Left cardiac atrium (tissue), 4 donors: ENCODE measurements at places on chromosomes 12 and 14. TPM values are rescaled to one million over a fixed set of nuclear protein-coding genes. Genes with fewer than 3 reads are reported as not detected.
A peak's percentile ranks its signal among the peaks of the same experiment; 100 is the strongest.

DNA sequence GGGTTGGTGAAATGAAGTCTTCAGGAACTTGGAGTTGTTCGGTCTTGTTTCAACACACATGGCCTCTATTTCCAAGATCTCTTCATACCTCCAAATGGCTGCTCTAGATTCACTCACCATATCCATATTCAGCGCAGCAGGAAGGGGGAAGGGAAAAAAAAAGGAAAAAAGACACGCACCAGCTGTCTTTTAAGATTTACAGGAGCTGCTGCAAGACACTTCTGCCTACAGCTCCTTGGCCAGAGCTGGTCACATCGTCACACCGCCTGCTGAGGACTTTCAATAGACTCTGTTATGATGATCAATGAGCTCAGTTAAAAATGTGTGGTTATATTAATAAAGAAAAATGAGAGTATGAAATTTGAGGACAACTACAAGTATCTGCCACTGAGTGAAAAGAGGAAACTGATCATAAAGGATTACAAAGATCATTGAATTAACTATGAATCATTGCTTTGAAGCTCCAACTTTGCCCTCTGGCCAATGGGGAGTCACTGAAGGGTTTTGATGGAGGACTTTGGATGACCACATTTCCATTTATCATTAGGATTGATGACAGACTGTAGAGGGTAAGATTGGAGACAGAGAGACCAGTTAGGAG is 182.1 kb upstream of the HMGA2 start:
- DNase-seq, result no peak

DNA sequence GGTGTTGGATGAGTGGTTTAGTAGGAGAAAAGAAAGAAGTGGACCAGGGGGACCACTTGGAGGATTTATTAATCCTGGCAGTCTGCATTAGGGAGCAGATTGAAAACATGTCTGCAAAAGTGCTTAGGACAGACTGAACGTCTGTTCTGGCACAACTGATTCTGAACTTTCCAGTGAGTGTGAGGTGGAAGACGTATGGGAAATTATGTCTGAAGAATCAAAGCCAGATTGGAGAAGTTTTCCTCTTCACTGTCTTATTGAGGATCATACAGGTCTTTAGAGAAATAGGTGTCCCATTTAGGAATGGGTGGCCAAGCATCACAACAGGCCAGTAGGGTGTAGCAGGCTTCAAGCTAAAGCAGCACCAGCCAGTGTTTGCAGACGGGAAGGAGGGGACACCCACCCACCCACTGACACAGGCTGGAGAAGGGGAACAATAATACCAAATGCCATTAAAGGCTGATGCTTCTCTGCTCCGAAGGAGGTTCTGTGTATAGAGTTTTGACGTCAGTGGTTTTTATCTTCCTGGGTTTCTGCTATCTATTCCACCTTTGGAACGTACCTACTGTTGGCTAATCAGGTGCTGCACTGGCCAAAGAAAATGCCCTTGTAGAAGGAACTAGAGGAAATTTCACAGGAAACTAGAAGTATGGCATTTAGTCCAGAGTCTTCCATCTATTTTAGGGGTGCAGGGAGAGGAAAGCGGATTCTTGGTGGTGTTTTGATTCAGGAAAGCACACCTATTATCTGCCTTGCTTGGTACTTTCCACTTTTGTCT is 1.8 kb downstream of the SRRM4 start:
- DNase-seq, result no peak

- no peak for DNase-seq
Observed at GRCh38 chr14:35934499-35934898, 108.4 kb downstream of the BRMS1L start.

DNA sequence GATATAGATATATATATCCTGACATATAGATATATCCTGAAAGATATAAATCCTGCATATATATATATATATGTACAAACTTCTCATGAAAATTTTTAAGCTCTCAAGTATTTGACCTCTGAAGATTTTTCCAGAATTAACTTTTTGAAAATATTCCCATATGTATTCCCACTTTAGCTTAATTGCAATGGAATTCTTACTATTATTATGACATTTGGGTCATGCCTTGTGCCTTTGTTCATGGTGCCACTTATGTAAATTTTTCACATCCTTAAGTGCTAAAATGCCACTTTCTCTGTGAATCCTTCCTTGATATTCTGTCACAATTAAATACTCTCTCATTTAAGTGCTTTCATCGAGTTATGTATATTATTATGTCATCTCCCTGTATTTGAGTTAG is 398.2 kb upstream of the SEL1L start:
- no peak for DNase-seq

- peak; percentile 57 for DNase-seq
Observed at GRCh38 chr14:34331728-34332623, 130.1 kb downstream of the SPTSSA start.

DNA sequence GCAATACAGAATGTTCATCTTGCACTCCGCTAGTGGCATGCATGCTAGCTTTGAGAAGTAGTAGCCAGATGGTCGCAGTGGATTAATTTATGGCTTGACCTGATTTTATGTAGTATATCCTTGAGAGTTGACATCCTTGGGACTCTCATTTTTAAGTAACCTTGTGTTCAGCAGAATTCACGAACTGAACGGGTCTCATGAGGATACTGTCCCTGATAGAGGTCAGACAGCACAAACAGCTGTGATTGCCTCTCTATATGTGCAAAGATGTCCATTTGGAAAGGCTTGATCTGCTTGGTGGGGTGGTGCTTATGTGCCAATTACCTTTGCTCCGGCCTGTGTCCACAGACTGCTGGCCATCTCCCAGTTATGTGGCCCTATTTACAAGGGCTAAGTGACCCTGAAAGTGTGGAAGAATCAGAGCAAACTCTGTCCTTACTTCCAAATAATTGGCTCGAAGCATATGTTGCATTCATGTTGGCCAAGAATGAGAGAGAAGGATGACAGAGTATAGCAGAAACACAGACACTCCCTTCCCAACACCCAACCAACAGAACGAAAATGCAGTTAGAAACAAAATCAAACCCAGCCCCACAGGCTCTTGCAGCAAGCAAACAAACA is 167.1 kb downstream of the CRADD start:
- DNase-seq, result no peak

DNA sequence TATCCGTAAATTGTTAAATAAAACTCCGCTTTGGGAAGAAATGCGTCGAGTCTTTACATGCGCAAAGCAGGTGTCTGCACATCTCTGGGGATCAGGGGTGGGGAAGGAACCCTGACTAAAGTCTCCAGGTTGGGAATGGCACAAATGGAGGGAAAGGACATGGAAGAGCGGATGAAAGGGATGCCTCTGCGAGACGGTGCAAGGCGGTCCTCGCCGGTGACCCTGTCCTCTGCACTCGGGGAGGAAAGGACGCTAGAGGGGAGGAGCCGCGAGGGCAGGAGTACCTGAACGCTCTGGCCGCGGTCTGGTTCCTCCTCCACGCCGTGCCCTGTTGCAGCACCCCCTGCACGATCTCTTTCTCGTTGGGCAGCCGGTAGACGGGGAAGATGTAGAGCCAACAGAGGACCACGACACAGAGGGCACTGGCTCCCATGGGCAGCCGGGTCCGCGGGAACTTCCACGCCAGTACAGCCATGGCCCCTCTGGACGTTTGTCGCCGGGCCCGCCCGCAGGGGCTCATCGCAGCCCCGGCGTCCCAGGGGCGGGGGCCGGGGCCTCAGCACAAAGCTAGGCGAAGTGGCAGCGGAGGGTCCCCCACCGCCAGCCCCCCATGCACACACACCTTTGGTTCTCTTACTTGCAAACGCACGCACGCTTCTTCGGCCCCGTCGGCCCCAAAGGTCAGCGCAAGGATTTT is 646 bp downstream of the ST8SIA1 start:
- DNase-seq, result peak; percentile 22

Gene KRT72
- not detected for total RNA-seq

Gene LYZ
- 80.0 TPM for total RNA-seq

Gene CLEC7A
- 10.4 TPM for total RNA-seq
